ENCODE measurements at places on chromosomes 12 and 14.

- no peak for DNase-seq
Measured at GRCh38 chr12:65956056-65956738, 131.9 kb downstream of the HMGA2 start.

GRCh38 chr12:45285717-45286116, 69.8 kb downstream of the ANO6 start:
- no peak for DNase-seq

GRCh38 chr12:132713123-132713522, 2.5 kb downstream of the PGAM5 start:
- DNase-seq = no peak

GRCh38 chr12:4148418-4149056, 125.0 kb upstream of the CCND2 start:
- DNase-seq = peak; percentile 53

DNA sequence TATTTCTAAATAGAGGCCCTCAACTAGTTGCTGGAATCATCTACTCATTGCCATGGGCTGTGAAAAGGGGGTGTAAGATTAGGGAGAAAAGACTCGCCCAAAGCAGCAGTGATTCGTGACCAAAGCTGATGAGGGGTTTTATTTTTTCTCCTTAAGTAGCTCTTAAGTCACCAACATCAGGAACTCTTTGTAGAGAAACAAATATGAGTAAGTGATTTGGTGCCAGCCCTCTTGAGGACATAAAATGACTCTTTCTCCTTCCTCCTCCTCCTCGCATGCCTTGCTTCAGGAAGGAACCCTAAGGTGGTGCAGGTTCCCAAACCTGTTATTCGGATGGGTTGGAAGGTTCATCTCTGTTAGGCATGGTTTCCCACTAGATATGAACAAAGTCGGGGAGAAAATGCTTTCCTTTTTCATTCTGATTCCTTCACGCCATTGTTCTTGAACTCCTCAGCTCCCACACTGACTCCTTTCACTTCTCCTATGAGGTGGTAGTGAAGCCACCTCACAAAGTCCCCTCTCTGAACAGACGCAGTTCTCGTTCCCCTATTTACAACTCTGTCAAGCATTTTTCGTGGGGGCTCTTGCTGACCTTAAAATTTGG, 113.4 kb downstream of the ETV6 start:
- no peak for DNase-seq

GRCh38 chr12:59927032-59927431, 331.2 kb downstream of the SLC16A7 start:
- DNase-seq = no peak

DNA sequence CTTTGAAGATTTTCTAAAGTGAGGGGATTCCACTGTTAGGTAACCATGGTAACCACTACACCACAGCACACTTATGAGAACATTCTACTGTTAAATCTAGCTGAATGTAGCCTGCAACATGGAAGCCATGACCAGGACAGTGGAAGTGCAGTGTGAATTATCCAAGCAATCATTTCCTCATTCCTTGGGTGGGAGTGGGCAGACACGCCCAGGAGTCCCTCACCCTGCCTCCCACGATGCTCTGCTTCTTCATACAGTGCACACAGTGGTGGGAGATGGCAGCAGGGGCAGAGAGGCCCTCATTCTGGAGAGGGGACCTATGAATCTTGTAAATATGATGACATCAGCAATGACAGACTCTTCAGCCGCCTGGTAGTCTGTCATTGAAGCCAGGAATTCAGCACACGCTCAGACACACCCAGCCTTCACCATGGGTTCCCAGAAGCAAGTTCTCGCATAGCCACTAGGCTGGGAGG, 70.1 kb upstream of the HOXC13 start:
- DNase-seq = no peak

DNA sequence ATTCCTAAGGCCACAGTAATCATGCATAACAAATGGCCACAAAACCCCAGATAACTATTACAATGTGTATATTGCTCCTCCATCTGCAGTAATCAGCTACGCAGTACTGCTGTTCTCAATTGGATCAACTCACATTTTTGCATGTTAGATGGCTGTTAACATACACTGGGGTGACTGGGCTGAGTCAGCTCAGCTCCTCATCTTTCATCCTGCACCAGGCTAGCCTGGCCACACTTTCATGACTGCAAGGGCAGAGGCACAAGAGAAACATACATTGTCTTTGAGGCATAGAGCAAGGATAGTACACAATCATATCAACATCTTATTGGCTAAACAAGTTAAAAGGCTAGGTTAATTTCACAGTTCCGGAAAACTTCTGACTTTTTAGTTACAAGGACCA, 306.6 kb downstream of the SLC6A15 start:
- no peak for DNase-seq

DNA sequence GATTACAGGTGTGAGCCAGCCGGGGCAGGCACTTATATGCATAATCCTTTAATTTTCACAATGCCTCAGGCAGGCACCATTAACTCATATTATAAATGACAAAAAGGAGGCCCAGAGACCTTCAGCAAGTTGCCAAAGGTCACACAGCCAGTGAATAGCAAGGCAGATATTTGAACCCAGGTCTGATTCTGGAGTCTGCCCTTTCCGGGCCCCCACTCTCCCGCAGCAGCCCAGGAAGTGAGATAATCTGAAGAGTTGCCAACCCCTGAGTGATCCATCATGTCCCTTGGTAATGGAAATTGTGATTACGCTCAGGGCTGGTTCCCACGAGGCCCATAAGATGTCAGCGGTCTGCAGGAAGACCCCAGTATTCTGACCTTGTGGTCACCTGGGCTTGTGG, 95.3 kb upstream of the MED13L start:
- no peak for DNase-seq

DNA sequence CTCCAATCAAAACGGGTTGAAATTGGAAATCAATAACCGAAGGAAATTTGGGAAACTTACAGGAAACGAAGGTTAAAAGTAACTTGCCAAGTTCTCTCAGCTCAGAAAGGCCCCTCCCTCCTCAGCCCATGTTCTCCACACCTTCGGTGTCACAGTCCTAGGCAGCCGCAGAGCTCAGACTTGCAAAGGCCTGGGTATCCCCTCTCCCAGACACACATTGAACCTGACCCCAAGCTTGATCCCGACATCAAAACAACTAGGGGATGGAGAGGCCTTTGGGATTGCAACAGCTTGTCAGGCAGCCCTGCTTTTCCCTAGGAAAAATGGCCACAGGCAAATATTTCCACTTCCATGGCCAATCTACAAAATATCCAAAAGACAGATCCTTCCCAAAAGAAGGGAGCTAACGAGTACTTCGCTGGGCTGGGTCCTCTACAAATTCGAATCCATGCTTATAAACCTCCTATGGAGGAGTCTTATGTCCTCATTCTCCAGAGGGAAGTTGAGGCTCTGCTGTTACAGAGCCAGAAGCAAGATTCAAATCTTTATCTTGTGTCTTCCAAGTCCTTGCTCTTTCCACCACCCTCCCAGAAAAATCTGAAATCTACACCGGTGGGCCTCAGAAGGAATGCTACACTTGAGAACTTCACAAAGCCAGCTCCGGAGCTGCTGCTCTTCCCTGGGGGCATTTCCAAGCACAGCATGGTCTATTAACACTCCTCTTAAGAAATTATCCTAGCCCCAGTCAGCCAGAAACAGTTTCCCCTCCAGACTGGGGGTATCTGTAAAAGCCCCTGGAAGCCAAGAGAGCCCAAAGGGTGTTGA, 35.7 kb upstream of the PNMA1 start:
- DNase-seq = no peak

- no peak for DNase-seq
Measured at GRCh38 chr12:51521554-51522276, 69.3 kb upstream of the SCN8A start.

DNA sequence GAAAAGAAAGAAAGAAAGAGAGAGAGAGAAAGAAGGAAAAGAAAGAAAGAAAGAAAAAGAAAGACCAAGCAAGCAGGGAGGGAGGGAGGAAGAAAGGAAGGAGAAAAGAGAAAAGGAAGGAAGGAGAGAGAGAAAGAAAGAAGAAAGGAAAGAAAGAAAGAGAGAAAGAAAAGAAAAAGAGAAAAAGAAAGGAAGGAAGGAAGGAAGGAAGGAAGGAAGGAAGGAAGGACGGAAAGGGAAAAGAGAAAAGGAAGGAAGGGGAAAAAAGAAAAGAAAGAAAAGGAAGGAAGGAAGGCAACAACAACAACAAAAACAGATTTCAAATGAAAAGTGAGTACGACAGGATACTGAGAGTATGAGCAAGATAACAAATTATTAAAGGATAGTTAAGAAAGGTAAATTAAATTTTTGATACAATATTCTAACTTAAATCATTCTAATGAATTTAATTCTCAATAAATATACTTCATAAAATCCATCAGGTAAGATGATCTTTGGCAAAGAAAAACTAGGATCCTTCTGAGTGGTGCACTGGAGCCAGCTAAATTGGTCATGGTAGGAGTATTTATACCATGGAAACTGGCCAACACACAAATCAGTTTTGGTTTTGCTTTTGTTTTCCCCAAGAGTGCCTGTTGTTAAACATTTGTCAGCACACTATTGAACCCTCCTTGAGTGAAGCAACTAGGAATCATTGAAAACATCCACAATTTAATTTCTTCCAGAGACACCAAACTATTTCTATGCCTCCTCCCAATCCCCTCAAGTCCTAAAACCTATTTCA, 56.1 kb upstream of the DYRK2 start:
- DNase-seq = no peak

DNA sequence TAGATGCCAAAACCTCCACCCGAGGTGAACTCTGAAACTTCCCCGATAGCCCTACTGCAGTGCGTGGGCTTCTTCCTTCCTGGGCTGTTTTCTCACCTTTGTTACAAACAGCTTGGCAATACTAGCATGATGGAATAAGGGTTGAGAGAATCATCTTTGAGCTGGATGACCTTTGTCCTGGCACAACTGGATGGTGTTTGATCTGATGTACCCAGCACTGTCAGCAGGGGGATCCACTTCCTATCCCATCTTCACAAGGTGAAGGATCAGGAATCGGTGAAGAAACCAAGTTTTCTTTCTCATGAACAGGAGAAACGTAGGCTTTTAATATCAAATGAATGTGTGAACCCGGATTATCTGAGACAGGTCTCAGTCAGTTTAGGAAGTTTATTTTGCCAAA, 19.5 kb upstream of the LRRC10 start:
- no peak for DNase-seq

DNA sequence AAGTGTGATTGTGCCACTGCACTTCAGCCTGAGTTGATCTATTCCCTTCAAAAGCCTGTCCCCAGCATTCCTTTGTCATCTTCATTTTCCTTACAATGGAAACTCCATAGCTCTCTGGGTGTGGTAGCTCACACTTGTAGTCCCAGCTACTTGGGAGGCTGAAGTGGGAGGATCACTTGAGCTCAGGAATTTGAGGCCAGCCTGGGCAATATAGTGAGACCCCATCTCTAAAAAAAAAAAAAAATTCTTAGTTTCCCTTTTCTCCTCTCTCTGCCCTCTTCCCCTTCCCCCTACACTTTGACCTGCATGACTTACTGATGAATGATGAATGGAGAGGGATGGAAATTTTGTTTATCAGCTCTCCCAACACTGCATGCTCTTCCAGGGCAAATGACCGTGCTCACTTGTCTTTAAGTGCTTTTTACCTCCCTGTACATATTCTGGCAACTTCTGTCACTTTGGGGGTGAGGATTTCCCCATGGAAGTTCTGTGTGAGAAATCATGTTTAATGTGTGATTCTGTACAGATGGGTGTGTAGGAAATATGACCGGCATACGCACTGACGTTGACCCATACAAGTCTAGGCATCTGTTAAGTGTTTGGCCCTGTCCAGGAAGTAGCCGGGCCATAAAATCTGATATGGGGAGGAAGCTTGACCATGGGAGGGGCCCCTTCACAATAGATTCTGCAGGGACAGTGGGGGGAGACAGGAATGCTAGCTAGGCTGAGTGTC, 65.4 kb downstream of the ZFP36L1 start:
- no peak for DNase-seq

GRCh38 chr12:122610911-122611310, 83.9 kb downstream of the KNTC1 start:
- DNase-seq = no peak

GRCh38 chr12:110917961-110918360, 2.4 kb downstream of the MYL2 start:
- no peak for DNase-seq

GRCh38 chr14:71228711-71229110, 321.5 kb downstream of the PCNX1 start:
- no peak for DNase-seq

DNA sequence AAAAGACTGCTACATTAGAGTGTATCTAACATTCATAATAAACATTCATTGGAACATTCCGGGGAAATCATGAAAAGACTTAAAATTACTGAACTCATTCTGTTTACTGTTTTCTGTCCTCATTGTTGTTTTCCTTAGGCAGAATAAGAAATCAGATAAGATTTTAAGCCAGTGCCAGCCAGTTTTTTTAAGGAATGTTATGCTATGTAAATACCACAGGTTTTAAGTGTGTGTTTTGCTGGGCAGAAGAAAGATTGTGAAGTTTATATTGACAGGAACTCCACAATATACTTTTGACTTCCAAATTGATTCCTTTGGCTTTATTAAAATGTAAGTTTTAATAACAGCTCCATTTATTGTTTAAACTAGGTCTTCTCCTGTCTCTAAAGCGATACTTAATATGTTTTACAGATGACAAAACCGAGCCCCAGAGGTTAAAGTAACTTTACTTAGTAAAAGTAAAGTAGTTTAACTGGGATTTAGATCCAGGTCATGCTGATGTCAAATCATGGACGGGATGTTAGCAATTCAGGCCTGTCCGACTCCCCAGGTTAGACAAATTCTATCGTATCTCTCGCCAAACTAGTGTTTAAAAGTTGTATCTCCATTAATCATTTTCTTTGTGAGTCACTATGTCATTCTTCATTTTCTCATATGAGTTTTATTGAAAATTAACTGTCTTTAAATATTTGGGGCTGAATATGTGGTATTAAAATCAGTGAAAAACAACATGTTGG, 1.7 kb downstream of the LARP4 start:
- no peak for DNase-seq

- DNase-seq = no peak
Measured at GRCh38 chr12:119208626-119209061, 29.9 kb downstream of the HSPB8 start.

GRCh38 chr14:54381821-54382220, 15.0 kb upstream of the CDKN3 start:
- no peak for DNase-seq

DNA sequence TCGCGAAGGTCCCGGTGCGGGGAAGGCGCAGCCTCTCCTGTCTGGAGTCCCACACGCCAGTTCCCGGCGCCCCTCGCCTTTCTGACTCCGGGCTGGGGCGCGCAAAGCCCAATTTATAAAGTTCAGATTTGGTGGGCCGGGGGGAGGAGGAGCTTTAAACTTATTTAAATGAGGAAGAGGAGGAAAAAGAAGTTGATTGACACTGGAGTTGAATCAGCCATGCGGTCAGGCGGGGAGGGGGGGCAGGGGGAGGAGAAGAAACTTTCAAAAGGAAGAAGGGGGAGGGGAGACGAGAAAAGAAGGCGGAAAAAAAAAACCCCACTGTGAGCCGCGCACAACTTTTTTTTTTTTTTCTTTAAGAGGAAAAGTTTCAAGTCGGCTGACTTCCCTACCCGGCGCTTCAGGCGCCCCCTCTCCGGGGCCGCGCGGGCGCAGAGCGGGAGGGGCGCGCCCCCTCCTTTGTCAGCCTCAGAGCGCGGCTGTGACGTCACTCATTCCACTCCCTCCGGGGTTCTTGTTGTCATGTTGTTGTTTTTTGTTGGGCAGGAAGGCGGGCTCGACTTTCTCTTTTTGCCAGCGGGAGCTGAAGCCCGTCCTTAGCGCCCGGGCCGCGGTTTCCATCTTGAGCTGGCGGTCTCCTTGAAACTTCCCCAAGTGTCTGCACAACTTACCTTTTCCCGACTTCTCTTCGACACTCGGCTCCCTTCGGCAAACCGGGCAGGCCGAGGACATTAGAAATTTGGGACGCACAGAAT, at the start of gene ZFP36L1:
Gene ZFP36L1, minus strand, starts transcription at position 89 of the 755 bp plus-strand sequence. CDS start 129 bp downstream, outside the sequence.
- peak; percentile 88 for DNase-seq

- no peak for DNase-seq
Measured at GRCh38 chr12:102806110-102806509, 110.9 kb downstream of the PAH start.
